ENCODE measurements at places on chromosomes 2 and 18.

DNA sequence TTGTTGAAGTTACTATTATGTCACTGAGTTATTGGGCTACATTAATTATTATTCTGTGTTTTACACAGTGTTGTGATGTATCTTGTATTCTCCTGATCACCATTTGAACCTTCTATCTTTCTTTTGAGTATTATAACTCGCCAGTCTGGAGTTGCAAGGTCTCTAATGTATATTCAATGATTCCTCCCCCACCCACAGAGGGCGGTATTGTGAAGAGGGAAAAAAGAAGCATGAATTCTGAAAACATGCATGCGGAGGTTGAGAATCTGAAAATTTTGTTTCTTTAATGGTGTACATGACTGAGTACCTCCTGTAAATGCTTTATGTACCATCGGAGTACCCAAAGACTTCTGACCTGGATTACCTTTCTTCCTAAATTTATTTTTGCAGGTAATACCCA lies 266.6 kb downstream of the NR4A2 start:
- no peak for DNase-seq

DNA sequence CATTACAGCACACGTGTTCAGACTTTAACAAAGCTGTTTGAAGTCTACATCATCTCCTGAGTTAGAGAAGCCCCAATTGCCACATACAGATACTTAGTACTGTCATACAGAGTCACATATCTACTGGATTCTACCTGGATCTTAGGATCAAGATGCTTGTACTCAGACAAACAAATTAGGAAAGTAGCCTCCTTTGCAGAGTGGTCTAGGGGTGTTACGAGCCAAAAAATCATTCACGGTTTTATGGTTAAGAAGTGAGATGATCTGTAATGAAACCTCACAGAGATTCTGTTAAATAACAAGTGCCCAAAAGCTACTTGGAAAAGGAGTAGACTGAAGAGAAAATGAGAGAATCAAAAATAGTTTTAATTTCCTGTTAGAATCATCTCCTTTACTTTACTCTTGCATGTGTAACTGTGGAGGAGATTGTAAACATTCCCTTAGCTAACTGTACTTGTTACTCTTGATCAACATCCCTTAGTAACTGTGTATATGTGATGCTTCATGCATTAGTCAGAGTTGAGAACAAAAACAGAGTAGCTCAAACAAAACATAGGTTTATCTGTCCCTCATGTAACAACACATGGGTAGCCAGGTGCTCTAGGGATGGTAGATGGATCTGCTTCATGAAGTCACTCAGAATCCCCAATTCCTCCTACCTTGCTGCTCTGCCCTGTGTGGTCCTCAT lies 16.4 kb upstream of the IL1RL1 start:
- no peak for DNase-seq

DNA sequence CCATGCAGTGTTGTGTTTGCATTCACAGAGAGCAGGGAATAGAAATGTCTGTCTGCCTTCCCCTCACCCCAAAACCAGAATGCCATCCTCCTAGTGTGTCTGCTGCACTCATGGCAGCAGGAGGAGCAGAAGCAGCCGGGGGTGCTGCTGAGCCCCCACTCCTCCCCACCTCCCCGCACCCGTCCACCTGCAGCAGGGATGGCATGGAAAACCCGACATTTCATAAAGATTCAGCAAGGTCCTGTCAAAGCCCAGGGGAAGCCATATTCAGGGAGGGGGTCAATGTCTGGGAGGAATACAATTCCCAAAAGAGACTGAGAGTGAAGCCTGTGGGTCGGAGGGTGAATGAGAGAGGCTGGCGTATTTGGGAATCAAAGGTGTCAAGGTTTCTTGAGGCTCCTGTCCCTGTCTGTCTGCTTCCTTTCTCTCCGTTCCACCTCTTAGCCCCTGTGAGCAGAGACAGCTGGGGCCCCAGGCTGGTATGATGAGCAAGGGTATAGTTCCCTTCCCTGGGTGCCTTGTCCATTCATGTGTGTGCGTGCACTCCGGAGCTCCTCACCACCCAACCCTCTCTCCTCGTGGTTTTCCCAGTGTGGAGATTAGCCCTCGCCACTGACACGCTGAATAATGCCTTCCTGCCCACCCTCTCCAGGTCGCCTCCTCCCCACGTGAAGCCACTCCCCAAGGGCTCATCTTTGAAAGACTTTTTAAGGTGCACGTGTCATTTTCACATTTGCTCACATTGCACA lies 133.5 kb upstream of the ZNF236 start:
- no peak for DNase-seq

DNA sequence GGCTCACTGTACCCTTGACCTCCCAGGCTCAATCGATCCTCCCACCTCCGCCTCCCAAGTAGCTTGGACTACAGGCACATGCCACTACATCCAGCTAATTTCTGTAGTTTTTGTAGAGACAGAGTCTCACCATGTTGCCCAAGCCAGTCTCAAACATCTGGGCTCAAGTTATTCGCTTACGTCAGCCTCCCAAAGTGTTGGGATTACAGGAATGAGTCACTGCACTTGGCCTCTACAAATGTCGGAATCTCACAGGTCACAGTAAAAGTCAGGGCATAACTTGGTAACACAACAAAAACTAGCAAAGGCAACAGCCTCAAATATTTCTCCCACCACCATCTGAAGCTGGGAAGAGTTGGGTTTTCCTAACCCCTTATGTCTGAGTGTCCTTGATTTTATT lies 25.3 kb downstream of the SCG2 start:
- peak; percentile 98 for DNase-seq

- DNase-seq = no peak
Observed at GRCh38 chr2:160612266-160612856, 118.8 kb upstream of the RBMS1 start.

DNA sequence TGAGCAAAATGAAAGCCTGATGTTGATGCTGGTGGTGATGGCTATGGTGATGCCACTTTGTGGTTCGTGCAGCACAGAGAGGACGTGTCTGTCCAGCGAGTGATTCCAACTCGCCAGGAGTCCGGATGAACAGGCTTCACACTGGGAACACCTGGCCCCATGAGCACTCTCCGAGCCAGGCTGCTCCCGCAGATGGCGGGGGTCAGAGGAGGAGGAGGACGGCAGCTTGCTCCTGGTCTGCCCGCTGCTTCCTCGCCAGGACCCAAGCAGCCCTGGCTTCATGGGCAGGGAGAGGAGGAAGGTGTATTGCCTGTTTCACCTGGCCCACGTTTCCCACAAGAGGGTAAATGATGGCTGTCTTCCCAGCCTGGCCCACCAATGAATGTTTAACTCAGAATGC lies 121.6 kb downstream of the MTCL1 start:
- no peak for DNase-seq

DNA sequence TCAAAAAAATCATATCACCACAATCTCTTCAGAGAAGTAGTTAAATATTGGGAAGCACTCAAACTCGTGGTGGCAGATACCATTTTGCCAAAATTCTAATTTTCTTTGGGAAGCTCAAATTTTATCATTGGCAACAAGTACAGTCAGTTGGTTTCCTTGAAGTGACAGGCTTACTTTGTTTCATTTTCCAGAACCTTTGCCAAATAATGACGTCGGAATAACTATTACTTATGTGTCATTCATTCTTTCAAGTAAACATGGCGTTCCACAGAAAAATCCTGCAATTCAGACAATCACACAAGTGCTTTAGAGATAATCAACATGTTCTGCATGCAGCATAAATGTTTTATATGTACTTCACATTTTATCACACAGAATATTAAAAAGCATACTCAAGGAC lies 5.4 kb downstream of the TTLL4 start:
- DNase-seq = no peak

DNA sequence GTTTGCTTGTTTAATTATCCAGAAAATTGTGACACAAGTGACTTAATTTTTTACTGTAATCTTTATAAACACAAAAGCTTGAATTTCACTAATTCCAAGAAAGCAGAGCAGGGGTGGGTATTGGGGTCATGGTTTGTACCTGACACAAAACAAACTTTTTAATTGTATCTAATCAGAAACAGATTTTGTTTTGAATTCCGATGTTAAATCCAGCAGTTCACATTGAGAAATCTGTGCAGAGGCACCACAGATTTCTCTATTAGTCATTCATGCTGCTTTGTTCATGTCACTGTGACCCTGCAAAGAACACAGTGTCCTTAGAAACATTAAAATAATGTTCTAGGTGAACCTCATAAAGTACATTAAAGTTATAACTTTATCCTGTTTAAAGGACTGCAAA lies 443.4 kb downstream of the NYAP2 start:
- DNase-seq = peak; percentile 27

GRCh38 chr2:12043131-12043530 lies 296.7 kb downstream of the LPIN1 start:
- DNase-seq = no peak

- DNase-seq = no peak
Observed at GRCh38 chr2:222641336-222641735, 14.6 kb downstream of the FARSB start.

- no peak for DNase-seq
Observed at GRCh38 chr2:108612514-108613183, 78.4 kb downstream of the LIMS1 start.

DNA sequence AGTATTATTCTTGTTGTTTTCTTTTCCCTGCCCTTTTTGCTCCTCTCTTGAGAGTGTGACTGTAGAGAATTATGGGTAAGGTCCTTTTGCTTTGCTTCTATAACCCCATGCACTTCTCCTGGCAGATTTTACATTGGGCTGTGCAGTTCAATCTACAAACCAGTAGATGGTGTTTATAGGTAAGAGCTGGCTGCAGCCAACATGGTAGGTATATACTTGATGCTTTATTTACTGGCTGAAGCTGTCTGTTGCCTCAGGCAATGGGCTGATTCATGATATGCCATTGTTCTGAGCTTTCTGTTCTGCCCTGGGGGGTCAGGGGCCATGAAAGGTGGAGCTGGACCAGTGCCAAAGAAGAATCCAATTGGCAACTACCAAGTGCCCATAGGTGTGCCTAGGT lies 48.3 kb upstream of the MYL1 start:
- no peak for DNase-seq

GRCh38 chr18:76573325-76574025 lies 78.4 kb upstream of the ZNF516 start:
- DNase-seq = no peak

- DNase-seq = no peak
Observed at GRCh38 chr2:9967053-9967775, 15.7 kb downstream of the GRHL1 start.

DNA sequence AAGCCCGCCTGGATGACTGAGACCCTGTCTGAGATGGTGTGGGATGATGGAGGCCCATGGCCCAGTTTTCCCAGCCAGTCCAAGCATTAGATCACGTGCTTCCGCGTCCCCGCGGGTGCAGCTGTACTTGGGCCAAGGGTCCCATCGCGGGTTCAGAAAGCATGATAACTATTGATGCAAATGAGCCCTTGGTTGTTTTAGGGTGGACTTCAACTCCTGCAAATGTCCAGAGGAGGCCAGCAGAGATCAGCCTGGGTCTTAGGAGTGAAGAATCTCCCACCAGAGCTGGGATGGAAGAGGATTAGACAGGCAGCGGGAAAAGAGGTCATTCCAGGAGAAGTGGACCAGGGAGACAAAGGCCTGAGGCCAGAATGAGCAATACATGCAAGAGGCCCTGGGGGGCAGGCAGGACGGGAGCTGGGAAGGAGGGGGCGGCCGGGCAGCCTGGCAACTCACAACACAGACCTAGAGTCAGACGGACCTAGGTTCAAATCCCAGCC lies 89.9 kb upstream of the TMEM247 start:
- no peak for DNase-seq

DNA sequence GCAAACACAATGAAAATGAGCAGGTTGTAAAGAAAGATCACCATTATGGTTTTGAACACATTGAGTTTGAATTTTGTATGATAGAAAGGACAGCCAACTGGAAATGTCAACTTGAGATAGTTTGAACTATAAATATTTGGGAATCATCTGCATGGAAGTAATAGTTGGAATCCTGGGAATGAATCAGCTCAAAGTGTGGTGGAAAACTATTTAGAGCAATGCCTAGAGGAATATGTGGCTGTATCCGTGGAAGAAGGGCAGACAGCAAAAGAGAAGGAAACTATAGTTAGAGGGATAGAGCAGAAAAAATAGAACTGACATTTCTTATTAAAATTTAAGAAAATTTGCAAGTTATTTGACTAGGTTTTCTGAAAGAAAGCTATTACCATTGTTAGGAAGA lies 112.5 kb upstream of the OTX1 start:
- peak; percentile 19 for DNase-seq

DNA sequence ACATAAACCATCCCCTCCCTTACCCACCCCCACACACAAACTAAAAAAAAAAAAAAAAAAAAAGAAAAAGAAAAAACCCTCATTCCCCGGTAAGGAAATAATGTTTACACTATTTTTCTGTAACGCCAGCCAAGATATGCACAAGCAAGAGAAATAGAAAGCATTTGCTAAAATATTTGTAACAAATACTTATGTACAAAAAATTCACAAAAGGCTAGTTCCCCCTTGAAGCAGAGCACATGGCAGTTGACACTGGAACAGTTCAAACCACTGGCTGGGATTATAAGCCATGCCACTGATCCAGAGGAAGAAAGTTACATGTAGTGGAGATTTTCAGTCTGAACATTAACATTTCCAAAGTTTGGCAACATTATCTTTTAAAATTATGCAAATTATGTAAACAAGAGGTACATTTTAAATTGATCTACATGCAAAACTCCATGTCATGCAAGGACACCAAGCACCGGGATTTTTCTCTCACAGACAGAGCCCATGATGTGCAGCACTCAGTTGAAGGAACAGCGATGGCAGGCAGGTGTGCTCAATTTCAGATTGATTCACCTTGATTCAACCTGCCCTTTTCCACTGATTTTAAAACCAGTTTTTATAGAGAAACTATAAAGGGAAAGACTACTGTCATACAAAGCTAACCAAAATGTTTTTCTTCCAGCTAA lies 21.4 kb downstream of the PNO1 start:
- no peak for DNase-seq

- no peak for DNase-seq
Observed at GRCh38 chr2:218658671-218659257, 659 bp downstream of the ZNF142 start.

DNA sequence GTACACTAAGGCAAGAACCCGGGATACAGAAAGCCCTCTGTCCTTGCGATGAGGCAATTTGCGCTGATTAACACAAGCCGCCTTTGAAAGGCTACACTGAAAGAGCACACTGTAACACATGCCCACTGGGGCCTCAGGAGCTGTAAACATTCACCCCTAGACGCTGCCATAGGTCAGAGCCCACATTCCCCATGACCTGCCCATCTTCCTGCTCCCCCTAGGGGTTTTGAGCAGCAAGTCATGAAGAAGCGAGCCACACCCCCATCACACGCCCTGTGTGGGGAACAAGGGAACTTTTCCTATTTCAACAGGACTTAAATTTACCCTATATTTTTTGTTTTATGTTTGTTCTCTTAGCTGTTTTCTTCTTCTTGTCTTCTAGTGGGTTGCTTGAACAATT lies 47.8 kb upstream of the SLC4A10 start:
- DNase-seq = no peak

- no peak for DNase-seq
Observed at GRCh38 chr18:67463829-67464228, 52.7 kb downstream of the DSEL start.

Data from non-pigmented ciliary epithelial cell (primary cell).